ENCODE measurements at places on chromosomes 11 and 22.

- DNase-seq, result no peak
These were observed 1105.3 kb downstream of the LRRC4C start for GRCh38 chr11:40354121-40354520.

- DNase-seq, result no peak
These were observed 155.0 kb downstream of the ADAMTS15 start for GRCh38 chr11:130603335-130603906.

DNA sequence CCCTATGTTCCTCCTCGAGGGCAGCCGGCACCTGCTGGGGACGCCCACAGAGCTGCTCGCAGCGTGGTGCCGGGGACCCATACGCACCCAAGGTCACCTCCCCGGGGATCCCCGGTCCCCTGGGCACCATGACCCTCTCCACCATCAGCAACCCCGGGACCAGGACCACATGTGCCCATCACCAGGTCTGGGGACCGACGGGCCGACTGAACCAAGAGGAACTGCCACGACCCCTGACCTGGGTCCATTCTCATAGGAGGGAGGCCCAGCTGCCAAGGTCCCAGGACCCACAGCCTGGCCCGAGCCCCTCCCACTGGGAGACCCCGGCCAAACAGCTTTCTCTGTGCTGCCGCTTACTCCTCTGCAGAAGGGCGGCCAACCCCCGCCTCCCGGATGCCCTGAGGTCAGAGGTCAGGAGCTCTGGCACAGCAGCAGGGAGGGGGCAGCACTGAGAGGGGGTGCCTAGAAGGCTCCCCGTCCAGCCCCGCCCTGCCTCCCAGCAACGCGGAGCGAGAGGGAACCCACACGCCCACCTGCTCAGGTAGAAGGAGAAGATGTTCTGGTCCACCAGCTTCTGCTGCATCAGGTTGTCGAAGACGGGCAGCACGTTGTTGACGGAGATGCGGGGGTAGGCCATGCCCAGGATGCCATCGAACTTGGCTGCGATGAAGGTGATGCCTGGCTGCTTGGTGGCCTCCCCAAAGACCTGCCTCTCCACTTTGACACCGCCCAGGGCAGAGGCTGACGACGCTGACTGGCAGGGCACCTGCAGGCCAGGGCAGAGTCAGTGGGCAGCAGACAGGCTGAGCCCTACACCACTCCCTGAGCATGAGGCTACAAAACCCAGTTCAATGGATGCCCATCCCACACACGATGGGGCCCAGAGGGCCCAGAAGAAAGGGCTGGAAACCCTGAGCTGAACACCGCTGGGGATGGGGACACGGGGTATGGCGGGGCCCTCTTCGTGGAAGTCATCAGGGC is 6.6 kb downstream of the CTSD start:
- DNase-seq, result no peak

- DNase-seq, result peak; percentile 51
These were observed 76.7 kb downstream of the FAR1 start for GRCh38 chr11:13745165-13745564.

- DNase-seq, result no peak
These were observed 39.9 kb upstream of the CD5 start for GRCh38 chr11:61062181-61062930.

DNA sequence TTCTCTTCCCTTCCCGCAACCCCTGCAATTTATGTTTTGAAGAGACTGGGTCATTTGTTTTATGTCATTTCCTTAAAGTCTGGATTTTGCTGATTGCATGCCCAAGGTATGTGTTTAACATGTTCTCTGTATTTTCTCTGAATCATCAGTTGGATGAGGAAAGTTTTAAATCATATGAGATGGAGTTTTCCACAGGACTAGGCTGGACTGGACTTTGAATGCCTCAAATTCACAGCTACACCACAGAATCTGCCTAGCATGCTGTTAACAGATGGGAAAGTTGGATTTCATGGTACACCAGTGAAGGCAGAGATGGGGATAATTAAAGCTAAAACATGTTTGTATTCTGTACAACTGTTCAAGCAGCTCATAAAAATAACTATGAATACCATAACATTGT is 62.6 kb downstream of the CWC15 start:
- DNase-seq, result no peak

DNA sequence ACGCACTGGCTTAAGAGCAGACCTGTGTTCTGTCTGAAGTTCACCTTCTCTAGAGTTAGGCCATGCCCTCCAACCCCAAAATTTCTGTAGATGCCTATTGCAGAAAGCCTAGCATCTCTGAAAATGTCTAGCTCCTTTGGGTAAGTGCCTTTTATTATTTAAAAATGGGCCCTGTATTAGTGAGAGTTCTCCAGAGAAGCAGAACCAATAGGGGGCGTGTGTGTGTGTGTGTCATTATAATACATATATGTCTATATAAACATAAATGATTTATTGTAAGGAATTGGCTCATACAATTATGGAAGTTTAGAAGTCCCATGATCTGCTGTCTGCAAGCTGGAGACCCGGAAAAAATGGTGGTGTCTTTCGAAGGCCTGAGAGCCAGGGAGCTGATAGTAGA is 144.7 kb downstream of the TTC17 start:
- DNase-seq, result no peak

- DNase-seq, result no peak
These were observed 193.4 kb downstream of the CASP12 start for GRCh38 chr11:104704888-104705287.

- no peak for DNase-seq
These were observed 42.6 kb upstream of the OLFML1 start for GRCh38 chr11:7442588-7443215.

DNA sequence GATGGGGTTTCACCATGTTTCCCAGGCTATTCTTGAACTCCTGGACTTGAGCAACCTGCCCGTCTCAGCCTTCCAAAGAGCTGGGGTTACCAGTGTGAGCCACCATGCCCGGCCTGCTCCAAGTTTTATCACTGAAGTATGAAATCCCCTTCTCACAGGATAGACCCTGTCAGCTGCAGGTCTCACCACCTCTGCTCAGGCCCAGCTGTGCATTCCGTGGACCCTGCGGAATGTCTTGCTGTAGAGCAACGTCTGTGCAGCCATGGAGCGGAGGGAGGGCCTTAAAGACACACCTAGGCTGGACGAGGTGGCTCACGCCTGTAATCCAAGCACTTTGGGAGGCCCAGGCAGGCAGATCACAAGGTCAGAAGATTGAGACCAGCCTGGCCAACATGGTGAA is 625.4 kb downstream of the BRD1 start:
- no peak for DNase-seq

GRCh38 chr11:133162227-133162626 is 370.1 kb downstream of the OPCML start:
- no peak for DNase-seq

DNA sequence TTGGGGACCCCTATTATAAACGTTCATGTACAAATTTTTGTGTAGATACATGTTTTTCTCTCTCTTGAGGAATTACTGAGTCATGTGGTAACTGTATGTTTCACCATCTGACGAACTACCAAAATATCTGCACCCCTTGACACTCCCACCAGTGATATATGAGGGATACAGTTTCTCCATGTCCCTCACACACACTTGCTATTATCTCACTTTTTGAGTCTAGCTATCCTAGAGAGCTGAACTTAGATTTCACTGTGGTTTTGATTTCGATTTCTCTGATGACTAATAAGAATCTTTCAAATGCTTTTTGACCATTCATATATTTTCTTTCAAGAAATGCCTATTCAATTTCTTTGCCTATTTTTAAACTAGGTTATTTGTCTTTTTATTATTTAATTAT is 200.2 kb downstream of the PGR start:
- no peak for DNase-seq

DNA sequence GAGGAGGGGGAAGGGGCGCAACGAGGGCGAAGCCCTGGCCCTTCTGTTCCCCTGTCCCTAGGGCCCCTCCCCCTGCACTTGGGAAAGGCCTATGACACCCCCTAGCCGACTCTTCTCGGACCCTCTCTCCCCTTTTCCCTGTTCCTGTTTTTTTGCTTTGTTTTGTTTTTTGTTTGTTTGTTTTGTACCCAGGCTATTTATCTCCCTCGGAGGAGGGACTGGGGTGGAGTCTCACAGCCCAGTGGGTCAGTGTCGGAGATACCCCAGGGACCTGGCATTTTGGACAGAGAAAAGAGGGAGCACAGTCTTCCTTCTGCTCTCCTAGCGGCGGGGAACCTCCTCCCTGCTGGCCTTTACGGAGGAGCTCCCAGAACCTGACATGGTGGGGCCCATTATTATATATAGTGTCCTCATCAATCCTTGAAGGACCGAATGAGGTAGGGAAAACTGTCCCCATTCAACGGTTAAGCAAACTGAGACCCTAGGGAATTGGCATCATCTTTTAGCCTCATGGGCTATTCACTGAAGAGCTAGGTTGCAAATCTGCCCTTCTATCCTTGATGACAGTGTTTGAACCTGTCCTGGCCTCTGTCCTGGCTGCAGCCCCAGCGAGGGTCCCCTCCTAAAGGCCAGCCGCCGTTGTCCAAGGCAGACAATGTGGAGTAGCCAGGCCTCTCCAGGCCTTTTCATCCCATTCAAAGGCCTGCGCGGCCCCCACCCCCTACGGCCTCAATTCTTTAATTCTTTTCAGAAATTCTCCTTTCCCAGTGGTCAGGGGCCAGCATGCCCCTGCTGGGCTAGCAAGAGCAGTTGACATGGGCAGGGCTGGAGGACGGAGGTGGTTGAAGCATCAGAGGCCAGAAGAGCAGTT is 911 bp downstream of the EMID1 start:
- no peak for DNase-seq

DNA sequence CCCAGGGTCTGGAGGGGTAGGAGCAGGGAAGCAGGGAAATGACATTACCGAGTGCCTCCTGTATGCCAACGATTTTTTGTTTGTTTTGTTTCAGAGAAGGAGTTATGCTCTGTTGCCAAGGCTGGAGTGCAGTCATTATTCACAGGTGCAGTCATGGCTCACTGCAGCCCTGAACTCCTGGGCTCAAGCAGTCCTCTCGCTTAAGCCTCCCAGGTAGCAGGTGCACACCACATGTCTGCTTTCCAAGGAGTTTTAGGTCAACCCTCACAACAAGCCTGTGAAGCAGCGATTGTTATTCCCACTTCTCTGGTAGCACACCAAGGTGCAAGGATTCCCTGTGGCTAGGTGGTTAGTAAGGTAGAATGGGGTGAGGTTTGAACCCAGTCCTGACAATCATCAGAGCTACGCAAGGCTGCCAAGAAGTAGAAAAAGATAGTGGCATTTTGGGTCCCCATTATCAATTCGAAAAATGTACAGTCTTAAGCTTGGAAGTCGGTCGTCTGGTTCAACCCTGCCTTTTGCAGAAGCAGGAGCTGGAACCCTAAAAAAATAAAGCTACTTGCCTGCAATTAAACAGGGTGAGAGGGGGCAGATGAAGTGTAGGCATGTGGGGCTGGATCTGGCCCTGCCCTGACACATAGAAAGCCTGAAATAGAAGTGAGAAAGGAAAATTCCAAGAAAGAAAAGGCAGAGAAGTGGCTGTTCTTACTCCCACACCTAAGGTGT is 9.1 kb downstream of the UCP3 start:
- no peak for DNase-seq

DNA sequence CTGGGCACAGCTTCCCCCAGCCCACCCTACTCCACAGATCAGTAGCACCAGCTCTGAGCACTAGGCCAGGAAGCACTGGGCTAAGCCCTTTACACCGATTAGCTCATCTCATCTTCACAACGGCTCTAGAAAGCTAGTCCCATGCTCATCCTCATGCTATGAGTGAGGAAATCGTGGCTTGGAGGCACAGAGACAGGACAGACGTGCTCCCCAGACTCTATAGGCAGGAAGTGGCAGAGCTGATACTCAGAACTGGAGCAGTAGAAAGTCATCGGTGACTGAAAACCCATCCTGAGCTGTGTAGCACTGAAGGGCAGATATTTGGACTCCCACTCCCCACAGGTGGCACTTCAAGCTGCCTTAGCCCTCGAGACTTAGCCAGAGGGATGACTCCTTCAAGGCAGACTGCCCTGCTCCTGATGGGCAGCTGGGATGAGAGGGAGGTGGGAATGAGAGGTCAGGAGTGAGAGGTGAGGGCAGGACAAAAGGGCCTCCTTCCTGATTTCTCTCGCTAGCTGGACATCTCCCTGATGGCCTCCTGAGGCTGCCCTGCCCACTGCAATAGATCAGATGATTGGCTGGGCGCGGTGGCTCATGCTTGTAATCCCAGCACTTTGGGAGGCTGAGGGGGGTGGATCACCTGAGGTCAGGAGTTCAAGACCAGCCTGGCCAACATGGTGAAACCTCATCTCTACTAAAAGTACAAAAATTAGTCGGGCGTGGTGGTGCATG is 9.7 kb downstream of the CD5 start:
- DNase-seq, result no peak

DNA sequence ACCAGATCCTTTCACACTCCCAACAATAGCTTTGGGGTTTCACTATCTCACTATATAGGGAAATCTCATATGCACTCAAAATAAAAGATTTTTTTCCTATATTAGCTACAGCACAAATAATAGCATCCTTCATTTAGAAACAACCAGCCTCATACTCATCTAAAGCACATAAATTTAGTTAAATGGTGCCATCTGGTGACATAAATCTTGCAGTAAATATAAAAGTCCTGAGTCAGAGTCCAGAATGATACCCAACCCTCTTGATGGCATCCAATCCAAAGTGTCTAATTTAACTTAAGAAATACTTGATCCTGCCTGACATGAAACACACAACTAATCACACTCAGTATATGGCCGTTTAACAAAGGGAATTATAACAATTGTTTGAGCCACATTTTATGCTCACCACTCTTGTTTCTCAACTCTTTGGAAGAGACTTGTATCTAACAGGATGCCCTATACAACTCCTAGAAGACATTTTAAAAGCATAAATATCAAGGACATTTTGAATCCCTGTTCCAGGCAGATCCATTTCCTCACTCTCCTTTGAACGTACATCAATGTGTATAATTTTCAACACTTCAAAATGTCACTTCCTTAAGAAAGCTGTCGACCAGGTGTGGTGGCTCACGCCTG is 36.2 kb downstream of the DLG2 start:
- peak; percentile 4 for DNase-seq

DNA sequence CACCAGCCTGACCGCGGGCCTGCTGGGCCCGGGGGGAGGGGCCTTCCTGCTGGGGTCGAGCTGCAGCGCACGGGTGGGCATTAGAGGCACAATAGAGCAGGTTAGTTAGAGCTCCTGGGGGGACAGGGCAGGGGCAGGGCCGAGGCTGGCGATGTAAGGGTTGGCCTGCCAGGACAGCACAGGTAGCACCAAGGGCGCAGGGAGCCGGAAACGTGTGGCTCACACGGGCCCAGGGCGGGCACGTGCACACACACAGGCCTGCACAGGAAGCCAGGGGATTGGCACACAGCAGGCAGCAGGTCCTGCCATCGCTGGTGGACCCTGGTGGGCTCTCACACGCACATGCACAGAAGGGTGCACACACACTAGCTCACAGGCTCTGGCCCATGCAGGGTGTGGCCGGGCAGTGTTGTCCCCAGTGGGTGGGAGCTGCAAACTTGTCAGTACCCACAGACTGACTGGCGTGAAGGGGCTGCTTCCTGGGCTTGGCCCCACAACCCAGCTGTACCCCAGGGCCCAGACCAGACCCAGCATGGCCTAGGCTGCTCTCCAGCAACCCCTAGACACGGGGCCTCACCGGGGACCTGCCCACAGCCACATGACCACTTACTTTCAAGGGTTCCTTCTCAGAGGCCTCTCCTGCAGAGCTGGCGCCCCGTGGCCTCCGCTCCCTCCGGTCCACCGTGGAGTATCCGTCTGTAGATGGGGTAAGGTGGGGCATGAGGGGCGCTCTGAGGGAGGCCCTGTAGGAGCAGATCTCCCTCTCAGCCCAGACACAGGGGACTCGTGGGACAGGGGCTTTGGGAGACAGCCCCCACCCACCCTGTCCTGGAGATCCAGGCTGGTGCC is 29.9 kb upstream of the TXNRD2 start:
- no peak for DNase-seq

- DNase-seq, result no peak
These were observed 417.0 kb upstream of the NARS2 start for GRCh38 chr11:78991681-78992080.
